A172 (cell line): ENCODE measurements at places on chromosomes 2 and 18. TPM values are rescaled to one million over a fixed set of nuclear protein-coding genes. Genes with fewer than 3 reads are reported as not detected.

Gene DNAH6
- 0.02 TPM in 2 replicates for total RNA-seq

DNA sequence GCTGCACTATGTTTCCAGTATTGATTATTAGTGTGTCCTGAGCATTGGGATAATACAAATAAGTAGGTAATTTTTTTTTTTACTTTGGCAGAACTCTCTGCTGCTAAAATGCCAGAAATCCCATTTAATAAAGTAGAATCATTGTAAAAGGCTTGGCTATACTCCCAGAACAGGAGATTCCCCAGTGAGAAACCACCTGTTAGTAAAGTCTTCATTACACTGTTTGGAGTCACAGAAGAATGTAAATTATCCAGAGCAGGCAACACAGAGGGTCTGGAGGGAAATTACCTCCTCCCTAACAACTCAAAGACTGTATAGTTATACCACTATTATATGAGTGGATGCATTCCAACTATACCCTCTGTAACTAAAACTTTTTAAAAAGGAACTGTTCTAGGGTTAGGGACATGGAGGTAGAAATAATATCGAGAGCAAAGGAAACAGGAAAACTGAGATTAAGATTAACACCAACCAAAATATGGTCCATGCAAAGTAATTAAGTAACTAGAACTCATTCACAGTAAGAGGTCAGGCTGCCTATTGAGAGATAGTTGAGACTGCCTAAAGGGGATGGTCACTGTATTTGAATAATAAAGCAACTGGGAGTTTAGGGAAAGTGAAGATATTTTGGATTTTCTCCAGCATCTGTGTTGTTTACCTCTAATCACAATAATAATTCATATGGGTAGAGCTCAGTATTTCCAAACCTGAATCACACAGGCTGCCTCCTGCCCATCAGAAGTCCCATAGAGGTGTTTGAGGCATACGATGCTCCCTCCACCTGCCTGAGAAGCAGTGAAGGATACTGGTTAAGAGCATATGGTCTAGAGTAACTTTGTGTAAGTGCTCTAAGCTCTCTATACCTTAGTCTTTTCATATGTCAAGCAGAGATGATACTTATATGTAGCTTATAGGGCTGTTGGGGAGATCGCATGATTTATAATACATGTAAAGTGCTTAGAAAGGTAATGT is 34.4 kb downstream of the MAP2 start:
- no peak for DNase-seq

DNA sequence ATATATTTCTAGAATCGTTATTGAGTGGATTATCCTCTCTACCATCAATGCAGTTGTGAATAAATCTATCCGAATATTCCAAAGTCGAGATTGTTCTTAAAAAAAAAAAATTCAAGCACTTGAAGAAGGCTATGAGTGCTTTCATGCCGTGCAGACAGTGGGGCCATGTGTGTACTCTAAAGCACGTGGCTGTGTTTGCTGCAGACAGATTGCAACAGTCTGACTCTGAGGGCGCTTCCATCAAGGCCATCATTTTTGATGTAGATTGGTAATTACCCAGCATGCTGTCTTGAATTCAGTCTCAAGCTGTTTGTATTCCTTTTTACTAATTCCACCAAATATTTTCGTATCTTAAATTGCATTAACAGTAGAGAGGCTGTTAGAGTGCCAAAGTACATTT is 325.9 kb upstream of the LINC00305 start:
- DNase-seq, result no peak

DNA sequence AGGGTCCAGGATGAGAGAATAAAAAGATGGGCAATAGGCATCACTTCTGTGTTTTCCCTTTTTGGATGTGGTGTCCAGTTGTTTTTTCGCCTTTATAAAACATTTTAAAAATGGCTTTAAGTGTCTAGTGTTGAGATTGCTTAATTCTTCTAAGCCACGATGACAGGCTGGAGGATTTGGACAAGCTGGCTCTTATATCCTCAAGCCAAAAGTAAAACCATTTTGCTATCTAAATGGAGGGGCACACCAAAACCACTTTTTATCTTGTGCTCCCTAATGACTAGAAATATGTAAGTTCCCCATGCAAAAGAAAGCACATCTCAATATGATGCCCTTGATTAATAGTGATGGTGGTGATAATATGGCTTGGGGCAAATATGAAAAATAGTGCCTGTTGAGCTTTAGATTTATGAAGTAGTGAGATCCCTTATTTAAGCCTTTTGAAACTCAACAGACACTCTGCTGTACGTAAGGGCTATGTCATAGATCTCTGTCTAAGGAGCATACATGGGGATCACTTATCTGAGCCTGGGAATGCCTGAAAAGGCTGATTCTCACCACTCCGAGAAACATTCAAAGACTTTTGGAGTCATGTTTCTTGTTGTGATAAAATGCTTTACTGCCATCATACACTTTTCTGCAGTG is 185.5 kb downstream of the KCNS3 start:
- no peak for DNase-seq

DNA sequence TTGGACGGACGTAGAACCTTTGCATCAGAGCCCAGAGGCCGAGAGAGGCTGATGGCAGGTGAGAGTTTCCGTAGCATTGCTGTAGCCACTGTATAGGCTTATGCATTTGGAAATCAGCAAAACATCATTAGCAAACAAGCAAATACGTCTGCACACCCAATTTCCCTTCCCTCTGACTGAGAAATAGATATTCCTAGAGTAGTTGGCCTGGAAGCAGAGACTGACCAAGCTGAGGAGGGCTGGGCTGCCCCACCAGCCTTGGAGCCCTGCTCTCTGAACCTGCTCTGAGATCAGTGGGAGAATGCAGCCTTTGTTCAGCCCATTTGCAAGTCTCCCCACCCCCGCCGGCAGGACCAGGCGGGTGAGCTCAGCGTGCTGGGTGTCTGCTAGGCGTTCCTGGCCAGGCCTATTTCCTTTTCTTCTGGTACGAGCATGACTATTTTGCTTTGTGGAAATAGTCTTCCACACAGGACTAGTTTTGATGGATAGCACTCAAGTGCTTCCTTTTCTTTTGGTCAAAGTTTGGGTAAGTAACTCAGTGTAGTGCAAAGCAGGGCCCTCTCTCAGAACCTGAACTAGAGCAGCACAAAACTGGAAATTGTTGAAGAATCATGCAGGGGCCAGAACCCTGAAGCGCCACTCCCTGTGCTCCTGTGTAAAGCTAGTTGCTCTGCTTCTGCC is 21.9 kb upstream of the RNF149 start:
- DNase-seq, result no peak

DNA sequence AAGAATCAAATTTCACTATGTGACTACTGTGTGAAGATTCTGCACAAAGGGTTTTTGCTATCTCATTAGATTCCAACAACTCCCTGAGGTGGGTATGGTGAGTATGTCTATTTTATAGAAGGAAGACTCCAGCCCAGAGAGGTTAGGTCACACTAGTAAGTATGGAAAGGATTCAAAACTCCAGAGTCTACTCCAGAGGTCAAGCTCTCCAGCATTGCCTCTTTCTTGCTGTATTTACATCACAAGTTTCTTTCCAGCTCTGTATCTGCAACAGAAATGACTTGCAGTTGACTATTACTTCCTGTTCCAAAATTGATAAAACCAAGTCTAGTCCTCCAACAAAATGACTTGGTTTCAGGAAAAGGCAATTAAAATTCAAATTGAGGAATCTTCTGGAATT is 2.1 kb downstream of the COL4A4 start:
- no peak for DNase-seq

DNA sequence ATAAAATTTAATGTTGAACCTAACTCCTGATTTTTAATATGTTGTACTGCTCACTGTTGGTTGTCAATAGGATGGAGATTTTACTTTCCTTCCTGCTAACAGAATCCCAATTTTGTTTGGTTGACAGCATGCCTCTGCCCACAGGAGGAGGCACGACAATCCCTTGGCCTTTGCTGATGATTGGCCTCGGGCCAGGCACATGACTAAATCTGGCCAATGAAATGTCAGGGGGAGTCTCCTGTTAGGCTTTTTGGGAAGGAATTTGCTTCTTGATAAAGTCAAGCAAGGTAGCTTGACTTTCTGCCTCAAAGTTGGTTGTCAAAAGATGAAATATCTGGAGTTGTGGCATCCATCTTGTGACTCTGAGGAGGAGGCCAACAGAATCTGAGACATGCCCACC is 6.8 kb upstream of the TGFA start:
- DNase-seq, result no peak
